Suprapubic skin (tissue), 4 donors: ENCODE measurements at places on chromosomes 11 and 22.

- H3K27ac ChIP-seq = peak overlapping the region; percentile 61
- H3K36me3 ChIP-seq = no peaks in the 10 kb centered on the region
Observed at GRCh38 chr22:24965822-24966626, 13.5 kb downstream of the KIAA1671 start.

- H3K36me3 ChIP-seq = no peaks in the 10 kb centered on the region
- H3K4me3 ChIP-seq = no peak overlapping the region
- DNase-seq = no peak
- no peak overlapping the region for H3K27ac ChIP-seq
- H3K27me3 ChIP-seq = no peaks in the 10 kb centered on the region
Observed at GRCh38 chr11:110785398-110785797, 73.2 kb upstream of the ARHGAP20 start.

DNA sequence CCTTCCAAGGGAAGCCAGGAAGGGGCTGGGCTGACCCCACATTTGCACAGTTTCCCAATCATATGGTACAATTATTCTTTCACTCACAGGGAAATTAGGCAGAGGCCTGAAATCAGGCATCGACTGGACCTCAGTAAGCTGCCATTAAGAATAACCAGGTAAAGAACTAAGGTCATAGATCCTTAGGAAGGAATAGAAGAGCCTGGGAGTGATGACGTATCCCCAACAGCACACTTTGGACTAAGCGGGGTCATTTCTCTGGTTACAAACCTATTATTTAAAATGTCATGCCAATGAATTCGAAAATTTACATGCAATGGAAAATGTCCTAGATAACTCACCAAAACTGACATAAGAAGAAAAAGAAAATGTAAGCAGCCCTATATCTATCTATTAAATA is 118.2 kb downstream of the BRD1 start:
- no peak overlapping the region for H3K4me3 ChIP-seq
- H3K36me3 ChIP-seq = no peaks in the 10 kb centered on the region
- H3K27me3 ChIP-seq = peaks cover 54% of the 10 kb centered on the region
- no peak overlapping the region for H3K27ac ChIP-seq

GRCh38 chr11:73188301-73188700 is 29.8 kb upstream of the P2RY2 start:
- no peak overlapping the region for H3K4me3 ChIP-seq
- no peak for DNase-seq
- no peak overlapping the region for H3K27ac ChIP-seq

GRCh38 chr11:24588081-24588480 is 91.2 kb downstream of the LUZP2 start:
- no peak for DNase-seq
- no peaks in the 10 kb centered on the region for H3K27me3 ChIP-seq
- no peak overlapping the region for H3K27ac ChIP-seq
- no peak overlapping the region for H3K4me3 ChIP-seq
- no peaks in the 10 kb centered on the region for H3K4me1 ChIP-seq

DNA sequence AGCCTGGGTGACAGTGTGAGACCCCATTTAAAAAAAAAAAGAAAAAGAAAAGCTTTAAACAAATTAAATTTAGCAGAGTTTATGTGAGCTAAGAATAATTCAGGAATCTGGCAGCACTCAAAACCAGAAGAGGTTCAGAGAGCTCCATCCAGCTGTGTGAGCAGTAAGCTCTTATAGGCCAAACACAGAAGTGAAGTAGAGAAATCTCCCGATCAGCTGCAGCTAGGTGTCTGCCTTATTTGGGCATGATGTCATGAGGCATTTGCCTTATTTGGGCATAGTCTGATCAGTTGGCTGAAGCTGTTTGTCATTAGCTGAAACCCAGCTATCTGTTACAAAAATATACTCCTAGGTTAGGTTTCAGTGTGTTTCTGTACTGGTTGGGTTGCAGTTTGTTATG is 8.2 kb downstream of the MS4A15 start:
- H3K27ac ChIP-seq = no peak overlapping the region
- H3K4me1 ChIP-seq = no peaks in the 10 kb centered on the region
- no peak for DNase-seq
- H3K4me3 ChIP-seq = no peak overlapping the region
- H3K36me3 ChIP-seq = no peaks in the 10 kb centered on the region

- H3K36me3 ChIP-seq = no peaks in the 10 kb centered on the region
- no peaks in the 10 kb centered on the region for H3K27me3 ChIP-seq
- no peak overlapping the region for H3K4me3 ChIP-seq
- DNase-seq = no peak
- H3K4me1 ChIP-seq = no peaks in the 10 kb centered on the region
Observed at GRCh38 chr11:86978756-86979608, 23.8 kb upstream of the FZD4 start.

- no peaks in the 10 kb centered on the region for H3K36me3 ChIP-seq
- no peak overlapping the region for H3K27ac ChIP-seq
- peaks cover 7% of the 10 kb centered on the region for H3K4me1 ChIP-seq
- no peak overlapping the region for H3K4me3 ChIP-seq
Observed at GRCh38 chr22:36755316-36755715, 20.6 kb downstream of the IFT27 start.

GRCh38 chr22:25139062-25139461 is 60.6 kb upstream of the CRYBB3 start:
- no peak overlapping the region for H3K4me3 ChIP-seq
- H3K36me3 ChIP-seq = no peaks in the 10 kb centered on the region
- no peaks in the 10 kb centered on the region for H3K27me3 ChIP-seq
- no peak for DNase-seq
- no peak overlapping the region for H3K27ac ChIP-seq

DNA sequence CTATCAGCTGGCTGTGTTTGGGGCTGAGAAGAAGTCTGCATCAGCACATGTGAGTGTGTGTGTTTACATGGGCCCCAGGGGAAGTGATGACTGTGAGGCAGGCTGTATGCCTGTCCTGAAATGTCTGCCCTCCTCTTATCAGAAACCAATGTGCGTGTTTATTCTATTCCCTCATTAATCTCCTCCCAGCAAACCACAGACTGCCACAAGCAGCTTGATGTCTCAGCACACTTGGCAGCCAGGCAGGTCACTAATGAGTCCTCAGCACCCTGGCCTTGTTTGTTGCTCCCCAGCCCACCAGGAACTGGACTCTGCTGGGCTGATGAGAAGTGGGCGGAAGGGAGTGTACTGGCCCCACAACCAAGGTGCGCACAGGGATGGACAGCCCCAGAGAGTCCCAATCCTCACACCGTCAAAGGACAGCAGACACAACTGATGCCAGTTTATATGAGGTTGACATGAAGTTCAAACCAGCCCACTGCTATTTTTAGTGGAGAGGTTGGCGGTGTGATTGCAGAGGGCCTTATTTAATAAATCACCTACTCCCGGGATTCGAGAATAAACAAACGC is 225.8 kb downstream of the ETS1 start:
- no peak overlapping the region for H3K4me3 ChIP-seq
- H3K27ac ChIP-seq = no peak overlapping the region
- H3K36me3 ChIP-seq = no peaks in the 10 kb centered on the region
- H3K27me3 ChIP-seq = no peaks in the 10 kb centered on the region

DNA sequence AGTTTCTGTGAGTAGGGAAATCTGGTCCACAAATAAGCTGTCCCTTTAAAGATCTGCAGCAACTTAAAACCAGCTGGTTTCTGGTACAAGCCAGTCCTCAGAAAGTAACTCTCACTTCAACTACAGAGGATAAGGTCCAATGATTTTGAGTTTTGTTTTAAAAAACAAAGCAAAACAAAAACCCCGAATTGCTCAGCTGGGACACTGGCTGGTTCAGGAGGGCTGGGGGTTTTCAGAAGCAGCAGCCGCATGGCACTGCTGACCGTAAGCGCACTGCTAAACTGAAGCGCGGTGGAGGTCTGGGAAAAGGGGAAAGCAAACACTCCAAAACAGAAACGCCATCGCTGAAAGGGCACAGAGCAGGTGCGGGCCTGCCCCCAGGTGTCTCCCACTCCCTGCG is 59.7 kb downstream of the MICAL3 start:
- no peak overlapping the region for H3K27ac ChIP-seq
- DNase-seq = no peak
- H3K27me3 ChIP-seq = no peaks in the 10 kb centered on the region
- no peaks in the 10 kb centered on the region for H3K36me3 ChIP-seq
- H3K4me1 ChIP-seq = peaks cover 7% of the 10 kb centered on the region

DNA sequence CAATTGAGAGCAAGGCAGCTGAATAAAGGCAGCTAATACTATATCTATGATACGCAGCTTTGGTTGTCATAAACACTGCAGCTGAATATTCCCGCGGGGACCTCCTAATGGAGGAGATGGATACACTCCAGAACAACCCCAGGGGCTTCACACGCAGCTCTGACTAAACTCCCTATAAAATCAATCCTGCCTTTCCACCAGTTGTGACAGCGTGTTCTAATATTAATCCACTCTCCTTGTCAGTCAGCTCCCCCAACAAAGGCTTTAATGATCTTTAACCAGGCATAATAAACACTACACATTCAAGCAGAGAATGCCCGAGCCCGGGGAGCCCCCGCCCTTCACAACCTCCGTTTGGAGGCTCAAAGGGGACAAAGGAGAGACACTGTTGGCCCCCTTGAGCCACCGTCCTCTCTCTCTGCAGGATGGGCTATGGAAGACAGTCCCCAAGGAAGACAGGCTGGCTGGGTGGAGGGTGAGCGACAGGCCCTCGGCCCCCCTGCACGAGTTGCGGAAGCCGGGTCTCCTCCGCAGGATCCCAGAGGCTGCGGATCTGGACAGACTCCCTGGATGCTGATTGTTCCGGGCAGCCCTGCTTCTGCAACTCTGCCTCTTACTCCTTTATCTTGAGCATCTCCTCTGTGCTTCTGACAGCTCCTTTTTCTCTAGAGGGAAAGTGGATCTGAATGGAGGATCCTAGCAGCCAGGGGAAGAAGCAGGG is 565.2 kb downstream of the BUD13 start:
- DNase-seq = no peak
- H3K4me1 ChIP-seq = no peaks in the 10 kb centered on the region
- H3K36me3 ChIP-seq = no peaks in the 10 kb centered on the region

DNA sequence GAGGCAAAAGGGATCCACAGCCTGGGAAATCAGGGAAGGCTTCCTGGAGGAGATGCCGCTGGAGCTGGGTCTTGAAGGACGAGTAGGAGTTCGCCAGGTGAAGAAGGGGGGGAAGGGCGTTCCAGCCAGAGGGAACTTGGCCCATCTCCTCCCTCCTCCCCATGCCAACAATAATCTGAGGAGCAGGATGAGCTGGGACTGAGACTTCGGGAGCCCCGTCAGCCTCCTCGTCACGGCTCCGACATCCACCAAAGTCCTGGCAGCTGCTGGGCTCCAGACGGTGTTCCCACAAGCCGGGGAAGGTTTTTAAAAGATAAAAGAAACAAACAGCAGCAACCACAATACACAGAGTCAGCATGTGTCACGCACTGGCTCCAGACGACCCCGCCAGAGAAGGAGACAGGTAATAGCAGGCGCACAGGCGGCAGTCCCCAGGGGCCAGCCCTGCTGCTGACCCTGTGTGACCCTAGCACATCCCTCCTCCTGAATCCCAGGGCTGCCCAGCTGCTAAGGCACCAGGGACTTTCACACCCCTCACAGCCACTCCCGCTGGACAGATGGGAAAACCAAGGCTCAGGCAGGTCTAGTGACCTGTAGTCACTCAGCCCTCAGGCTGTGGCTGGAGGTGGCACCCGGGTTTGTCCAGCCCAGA is 37.3 kb downstream of the NUP50 start:
- no peak for DNase-seq
- no peaks in the 10 kb centered on the region for H3K27me3 ChIP-seq
- H3K27ac ChIP-seq = no peak overlapping the region
- no peak overlapping the region for H3K4me3 ChIP-seq
- H3K36me3 ChIP-seq = peaks cover 93% of the 10 kb centered on the region
- peaks cover 16% of the 10 kb centered on the region for H3K4me1 ChIP-seq
